ENCODE measurements at places on chromosomes 3 and 15.

- DNase-seq, result no peak
Observed at GRCh38 chr3:87246662-87247429, 19.7 kb downstream of the CHMP2B start.

GRCh38 chr3:118966700-118967099 is 67.9 kb downstream of the IGSF11 start:
- DNase-seq, result no peak

DNA sequence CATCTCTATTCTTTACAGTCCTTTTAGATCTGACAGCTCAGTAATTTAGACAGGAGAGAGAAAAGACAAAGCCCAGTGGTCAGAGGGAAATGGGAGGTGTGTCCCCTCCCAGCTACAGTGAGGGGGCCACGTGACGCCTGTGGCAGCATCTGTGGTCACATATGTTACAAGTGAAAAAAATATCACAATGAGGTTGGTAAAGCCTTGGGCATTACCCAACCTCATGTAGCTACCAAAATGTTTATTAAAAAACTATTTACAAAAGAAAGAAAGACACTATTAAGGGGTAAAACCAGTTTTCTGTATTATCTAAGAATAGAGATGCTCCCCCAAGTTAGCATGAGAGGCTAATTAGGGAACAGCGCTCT is 42.9 kb upstream of the PLCL2 start:
- DNase-seq, result no peak

- DNase-seq, result no peak
Observed at GRCh38 chr3:148319161-148319915, 378.4 kb upstream of the AGTR1 start.

GRCh38 chr15:62164396-62165103 is 535 bp downstream of the C2CD4B start:
- no peak for DNase-seq

GRCh38 chr3:42024591-42025351 is 62.9 kb upstream of the ULK4 start:
- no peak for DNase-seq

DNA sequence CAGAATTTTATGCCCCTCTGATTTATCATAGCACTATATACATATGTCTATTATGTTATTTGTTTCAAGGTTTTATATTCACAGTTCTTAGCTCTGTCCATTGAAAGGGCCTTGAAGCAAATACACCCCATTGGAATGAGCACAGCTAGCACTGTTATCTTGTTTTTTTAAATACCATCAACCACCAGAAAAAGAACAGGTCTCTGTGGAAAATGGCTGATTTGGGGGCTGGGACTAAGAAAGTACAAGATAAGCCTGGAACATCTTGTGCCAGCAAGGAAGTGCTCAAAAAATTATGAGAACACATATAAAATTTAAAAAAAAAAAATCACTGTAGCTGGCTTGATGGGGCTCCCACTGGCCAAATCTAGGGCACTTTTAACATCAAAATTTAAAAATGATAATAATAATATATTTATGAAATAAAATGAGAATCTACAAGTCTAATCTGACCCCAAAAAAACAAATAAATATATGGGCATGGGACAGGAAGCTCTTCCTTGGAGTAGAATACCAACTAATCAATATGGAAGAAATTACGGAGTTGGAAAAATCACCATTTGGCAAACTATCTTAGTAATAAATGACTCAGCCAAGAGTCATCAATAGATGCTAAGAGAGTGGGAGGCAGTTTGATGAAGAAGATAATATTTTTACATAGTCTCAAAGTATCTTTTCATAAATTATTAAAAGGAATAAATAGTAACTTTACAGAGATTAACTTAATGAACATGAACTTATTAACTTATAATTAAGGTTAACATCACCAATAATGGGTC is 20.5 kb downstream of the IFT80 start:
- no peak for DNase-seq

DNA sequence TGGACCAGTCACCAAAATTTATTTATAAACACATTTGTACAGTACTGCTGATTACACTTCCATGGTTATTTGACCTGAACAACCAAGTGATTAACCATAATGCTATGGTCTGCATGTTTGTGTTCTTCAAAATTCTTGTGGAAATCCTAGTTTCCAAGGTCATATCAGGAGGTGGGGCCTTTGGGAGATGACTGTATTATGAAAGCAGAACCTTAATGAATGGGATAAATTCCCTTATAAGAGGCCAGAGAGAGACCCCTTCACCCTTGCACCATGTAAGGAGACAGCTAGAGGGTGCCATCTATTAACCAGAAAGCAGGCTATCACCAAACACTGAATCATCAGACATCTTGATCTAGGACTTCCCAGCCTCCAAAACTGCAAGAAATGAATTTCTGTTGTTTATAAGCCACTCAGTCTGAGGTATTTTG is 1.9 kb downstream of the SCAPER start:
- no peak for DNase-seq

DNA sequence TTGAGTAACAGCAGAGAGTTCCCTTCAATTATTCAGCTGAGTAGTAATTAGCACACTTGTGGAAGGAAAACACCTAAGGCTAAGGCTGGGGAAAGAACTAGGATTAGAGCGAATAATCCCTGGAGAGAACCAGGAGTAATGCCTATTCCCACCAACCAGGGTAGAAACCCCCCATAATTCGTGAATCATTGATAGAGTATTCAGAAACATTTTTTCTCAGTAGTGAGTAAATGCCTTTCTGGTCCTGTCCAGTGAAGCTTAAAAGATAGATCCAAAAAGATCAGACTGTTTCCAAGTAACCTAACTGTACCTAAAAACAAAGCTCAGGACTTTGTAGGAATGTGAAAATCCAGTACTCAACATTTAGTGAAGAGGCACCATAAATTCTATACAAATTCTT is 71.2 kb downstream of the DGKG start:
- no peak for DNase-seq

DNA sequence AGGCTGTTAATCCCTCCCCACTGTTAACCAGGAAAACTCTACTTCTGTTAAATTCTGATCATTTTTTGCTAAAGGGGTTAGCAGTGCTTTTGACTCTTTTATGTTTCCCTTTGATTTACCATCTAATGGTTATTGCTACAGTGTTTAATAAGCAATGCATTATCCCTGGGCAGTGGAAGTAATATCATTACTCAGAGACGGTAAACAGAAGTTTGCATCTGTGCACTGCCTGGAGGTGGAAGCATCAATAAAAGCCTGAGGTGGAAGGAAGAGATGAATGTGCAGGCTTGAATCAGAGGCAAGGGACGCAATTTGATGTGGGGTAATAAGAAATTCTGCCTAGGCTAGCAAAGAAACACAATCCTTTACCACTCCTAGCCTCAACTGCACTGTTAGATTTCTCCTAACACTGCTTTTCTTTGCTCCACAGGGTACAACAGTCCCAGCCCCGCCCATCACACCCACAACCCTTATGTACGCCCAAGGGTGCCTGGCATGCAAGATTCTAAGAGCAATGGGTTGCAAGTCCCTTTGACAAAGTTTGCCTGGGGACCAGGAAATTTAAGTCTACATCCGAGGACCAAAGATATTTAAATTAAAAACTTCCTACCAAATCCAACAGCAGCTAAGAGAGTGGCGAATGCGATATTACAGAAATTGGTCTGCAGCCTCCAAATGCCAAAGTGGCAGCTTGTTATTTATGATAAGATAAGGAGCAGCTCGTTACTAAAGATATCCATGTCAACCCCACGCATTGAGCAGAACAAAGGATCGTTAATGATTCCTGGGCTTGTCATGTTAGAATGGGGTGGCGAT is 261.4 kb downstream of the FHIT start:
- no peak for DNase-seq

DNA sequence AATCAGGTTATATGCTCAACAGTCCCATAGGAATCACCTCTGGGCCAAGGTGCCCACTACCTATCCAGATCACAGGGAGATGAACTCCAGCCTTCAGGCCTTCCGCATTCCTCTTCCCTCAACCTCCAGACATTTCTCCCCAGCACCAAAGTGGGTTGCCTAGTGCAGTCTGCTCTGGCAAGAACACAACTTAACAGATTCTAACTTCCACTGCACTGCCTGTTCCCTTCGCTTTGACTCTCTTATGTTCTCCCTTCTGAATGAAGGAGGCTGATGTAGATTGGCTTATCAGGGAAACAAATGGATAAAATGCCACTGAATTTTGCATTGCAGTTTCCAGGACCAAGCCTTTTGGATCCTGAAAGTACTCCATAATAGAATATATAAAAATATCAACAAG is 106.3 kb downstream of the SRGAP3 start:
- DNase-seq, result no peak

DNA sequence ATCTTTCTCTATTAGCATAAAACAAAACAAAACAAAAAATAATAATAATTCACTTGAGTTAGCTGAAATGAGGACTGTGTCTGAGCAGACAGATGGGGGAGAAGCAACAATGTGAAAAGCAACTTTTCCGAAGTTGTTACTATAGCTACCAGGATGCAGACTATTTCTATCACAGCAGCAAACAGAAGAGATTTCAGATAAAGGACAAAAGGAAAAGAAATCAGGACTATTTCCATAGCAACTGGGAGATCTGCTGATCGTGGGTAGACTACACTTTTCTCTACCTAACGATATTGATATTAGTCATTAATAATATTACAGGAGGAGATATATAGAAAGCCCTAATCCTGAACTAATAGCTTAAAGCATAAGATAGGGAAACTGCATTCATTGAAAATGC is 321.7 kb downstream of the GABRG3 start:
- no peak for DNase-seq

DNA sequence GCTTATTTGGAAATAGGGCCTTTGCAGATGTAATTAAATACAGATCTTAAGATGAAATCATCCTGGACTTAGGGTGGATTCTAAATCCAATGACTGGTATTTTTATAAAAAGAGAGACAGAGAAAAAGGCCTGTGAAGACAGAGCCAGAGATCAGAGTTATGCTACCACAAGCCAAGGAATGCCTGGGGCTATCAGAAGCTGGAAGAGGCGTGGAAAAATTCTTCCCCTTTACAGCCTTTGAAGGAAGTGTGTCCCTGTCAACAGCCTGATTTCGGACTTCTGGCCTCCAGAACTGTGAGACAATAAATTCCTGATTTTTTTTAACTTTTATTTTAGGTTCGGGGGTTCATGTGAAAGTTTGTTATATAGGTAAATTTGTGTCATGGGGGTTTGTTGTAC is 154.1 kb upstream of the CADPS start:
- DNase-seq, result no peak

DNA sequence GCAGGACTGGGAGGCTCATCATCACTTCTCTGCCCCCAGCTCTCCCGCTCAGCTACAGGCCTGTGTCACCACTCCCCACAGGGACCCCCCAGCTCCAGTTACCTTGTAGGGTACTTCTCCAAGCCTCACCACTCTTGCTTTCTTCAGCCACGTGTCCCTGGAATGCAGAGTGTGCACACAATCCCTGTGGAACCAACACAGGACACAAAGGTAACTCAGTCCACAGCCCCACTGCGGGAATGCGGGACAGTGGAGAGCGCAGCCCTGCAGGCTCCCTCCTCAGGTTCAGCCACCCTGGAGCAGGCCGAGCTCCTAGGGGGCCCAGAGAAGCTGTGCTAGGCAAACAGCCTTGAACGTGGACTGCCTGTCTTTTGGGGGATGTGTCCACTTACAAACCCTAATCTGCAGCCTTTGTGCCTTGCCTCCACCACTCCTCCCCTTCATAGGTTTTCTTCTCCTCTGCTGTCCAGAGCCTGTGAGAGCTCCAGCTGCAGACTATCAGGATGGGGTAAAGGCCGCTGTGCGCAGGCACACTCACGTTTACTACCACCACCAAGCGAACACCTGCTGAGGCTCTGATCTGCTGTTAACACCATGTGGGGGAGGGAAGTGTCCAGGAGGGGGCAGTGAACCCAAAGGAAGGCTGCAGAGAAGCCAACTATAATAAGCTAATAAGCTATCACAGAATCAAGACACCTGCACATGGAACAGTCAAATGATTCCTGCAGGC is 26.0 kb downstream of the XPC start:
- no peak for DNase-seq

DNA sequence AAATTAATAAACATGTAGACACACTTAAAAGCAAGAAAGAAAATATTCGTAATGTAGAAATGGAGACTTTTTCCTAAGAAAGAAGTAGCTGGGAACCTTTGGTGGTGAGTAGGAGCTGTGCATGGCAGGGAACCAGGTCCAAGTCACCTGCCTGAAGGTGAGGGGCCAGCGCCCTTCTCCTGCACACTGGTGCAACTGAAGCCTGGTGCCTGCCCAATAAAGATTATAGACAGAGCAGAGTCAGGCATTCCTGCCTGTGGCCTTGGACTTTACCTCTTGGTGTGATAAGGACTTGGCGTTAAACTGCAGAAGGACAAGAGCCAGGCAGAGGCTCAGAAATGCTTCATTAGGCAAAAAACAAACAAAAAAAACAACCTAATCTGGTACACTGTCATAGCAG is 14.2 kb downstream of the CFAP91 start:
- no peak for DNase-seq

GRCh38 chr3:76264496-76264895 is 479.1 kb upstream of the ZNF717 start:
- no peak for DNase-seq

GRCh38 chr3:123226549-123226948 is 24.8 kb downstream of the SEC22A start:
- no peak for DNase-seq

GRCh38 chr3:67678665-67679064 is 24.3 kb upstream of the SUCLG2 start:
- DNase-seq, result no peak

DNA sequence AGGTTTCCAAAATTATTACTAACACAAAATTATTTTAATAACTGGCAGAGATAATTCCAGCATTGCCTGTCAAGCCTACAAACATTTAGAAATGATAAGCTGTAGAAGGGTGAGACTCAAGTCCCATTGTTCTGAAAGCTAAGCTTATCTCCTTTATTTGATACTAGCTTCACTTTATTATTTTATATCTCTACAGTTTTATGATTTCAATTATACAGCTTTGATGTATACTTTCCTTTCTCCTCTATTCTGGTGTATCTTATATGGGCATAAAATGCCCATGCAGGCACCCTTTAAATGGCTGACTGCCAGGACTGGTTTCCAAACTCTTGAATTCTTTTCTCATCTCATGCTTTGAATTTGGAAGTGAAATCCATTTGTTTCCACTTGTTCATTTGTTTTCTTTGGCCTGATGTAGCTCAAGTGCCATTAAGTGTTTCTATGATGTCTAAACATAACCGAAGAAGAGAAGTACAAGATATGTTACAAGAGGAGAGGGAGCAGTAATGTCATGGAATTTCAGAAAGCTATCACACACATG is 372.1 kb upstream of the ARHGEF26 start:
- no peak for DNase-seq

GRCh38 chr3:150825192-150825915 is 62.4 kb upstream of the SIAH2 start:
- DNase-seq, result no peak

- DNase-seq, result no peak
Observed at GRCh38 chr3:41419809-41420208, 220.5 kb downstream of the CTNNB1 start.

DNA sequence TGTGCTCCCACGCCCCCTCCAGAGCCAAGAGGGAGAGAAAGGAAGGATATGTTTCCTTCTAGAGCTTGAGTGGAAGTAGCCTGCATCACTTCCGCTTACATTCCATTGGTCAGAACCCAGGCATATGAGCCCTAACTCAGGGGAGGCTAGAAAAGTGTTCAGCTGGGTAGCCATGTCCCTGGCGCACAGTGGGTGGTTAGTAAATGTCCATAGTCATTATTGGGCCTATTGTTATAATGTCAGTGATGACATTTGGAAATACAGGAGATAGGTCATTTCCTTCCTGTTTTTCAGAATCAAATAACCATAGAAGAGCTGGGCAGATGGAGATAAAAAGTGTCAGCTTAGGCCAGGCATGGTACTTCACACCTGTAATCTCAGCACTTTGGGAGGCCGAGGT is 27.3 kb downstream of the CD276 start:
- no peak for DNase-seq

- no peak for DNase-seq
Observed at GRCh38 chr3:128266453-128266852, 113.2 kb downstream of the EEFSEC start.
